NCI-H1436 treated with DMSO at 0.1 percent for 48 hours (cell line): ENCODE measurements at places on chromosomes 2 and 18.

DNA sequence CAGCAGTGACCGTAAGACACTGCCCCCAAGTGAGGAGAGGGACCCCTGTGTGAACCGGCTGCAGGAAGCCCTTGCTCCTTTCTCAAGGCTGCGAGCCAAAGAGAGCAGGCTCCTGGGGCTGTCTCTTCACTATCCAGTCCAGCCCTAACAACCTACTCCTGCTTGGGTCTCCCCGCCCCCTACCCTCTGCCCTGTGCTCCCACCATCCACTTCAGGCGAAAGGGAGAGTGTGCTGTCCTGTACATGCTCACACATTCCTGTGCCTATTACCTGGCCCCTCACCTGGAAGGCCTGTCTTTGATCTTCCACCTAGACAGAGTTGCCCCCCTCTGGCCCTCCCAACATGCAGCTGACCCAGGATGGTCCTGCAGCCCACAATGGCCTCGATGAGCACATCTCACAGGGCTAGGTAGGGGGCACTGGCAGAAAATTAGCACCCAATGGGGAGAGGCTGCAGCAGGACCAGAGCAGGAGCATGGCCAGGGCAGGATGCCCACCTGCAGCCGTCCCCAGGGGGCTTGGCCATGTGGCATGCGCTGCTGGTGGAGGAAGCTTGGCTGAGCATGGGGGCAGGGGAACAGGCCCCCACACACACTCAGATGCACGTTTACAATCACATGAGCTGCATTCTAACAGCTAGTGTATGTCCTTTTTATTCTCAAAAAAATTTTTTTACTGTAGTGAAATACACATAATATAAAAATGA is 93.5 kb downstream of the POLR1A start:
- DNase-seq, result no peak

- no peak for DNase-seq
Observed at GRCh38 chr2:2657121-2657962, 326.3 kb upstream of the MYT1L start.

DNA sequence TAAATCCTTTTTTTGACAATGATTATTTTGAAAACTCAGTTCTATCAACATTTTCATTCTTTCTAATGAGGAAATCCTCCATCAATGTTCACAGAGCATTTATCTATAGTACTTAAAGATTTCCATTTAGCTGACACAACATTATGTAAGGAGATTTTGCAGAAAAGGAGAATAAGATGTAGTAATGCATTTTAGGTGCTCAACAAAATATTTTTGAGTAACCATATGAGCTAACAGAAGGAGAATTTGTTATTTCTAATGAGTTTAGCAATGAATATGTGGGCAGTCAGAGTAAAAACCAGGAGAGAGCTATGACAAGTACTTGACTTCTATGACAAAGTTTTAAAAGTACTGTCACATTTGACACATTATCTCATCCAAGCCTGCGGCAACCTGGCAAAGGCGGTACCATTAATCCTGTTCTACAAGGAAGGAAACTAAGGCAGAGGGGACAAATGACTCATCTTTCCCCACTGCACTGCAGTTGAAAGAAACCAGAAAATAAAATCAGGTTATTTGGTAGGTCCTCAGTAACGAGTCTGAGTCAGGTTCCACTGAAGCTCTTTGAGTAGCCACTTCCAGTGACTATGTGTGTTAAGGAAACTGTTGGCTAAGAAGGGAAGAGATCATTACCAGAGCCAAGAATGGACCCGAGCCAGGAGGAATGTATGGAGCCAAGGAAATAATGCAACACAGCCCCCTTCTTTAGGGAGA is 134.1 kb upstream of the ITGB6 start:
- no peak for DNase-seq

GRCh38 chr2:17867133-17867532 is 11.3 kb upstream of the KCNS3 start:
- DNase-seq, result no peak

DNA sequence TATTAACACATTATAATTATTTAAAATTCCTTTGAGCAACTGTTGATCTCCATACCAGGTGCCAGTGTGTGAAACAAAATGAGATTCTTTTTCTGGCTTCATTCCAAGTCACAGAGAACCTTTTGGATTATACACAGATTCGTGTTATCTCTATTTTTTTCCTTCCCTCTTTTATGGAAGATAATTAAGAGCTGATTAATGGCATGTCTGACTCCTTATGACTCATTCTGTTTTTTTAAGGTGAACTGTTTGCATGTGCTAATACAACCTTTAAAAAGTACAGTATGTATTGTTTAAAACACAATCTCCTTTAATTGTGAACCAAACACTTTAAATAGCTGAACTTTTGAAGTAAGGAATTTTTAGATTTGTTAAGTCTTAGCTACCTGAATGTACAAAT is 39.3 kb downstream of the PELI1 start:
- no peak for DNase-seq

DNA sequence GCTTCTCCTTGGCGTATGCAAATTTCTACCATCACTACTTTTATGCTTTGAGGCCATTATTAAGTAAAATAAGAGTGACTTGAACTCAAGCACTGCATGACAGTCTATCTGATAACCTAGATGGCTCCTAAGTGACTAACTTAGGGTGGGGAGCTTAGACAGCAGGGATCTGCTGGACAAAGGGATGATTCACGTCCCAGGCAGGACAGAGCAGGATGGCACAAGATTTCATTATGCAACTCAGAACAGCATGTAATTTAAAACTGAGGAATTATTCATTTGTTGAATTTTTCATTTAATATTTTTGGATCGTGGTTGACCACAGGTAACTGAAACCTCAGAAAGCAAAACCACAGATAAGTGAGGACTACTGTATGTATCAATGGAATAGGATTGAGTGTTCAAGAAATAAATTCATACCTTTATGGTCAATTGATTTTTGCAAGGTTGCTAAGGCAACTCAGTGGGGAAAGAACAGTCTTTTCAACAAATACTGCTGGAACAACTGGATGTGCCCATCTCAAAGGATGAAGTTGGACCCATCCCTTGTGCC is 115.3 kb downstream of the MBD2 start:
- DNase-seq, result no peak

- no peak for DNase-seq
Observed at GRCh38 chr2:216498070-216498378, 620 bp upstream of the RPL37A start.
